NCI-H1436 treated with DMSO at 0.1 percent for 48 hours (cell line): ENCODE measurements at places on chromosomes 16 and 17.

DNA sequence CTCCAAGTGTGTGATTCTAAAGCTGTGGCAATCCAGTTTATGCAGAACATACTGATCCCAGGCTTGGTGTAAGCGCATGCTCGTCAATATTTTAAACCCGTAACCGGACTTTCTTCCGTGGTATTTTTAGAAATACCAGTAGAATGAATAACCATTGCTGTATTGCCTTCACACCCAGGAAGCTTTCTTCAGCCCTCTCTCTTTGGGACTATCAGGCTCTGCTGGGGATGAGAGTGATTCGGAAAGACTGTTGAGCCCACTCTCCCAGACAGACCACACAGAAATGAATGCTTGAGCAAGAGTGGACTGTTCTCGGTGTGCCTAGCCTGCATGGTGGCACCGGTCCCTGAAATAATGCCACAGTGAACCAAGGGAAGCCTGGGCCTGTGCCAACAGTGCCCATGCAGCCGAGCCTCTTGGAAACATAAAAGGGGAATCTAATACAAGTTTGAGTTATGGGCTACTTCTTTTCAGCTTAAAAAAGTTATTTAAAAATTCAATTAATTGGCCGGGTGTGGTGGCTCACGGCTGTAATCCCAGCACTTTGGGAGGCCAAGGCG, 89.9 kb upstream of the ELAC2 start:
- DNase-seq = no peak

- DNase-seq = no peak
These were observed 1.4 kb downstream of the DHX33 start for GRCh38 chr17:5467416-5467815.

DNA sequence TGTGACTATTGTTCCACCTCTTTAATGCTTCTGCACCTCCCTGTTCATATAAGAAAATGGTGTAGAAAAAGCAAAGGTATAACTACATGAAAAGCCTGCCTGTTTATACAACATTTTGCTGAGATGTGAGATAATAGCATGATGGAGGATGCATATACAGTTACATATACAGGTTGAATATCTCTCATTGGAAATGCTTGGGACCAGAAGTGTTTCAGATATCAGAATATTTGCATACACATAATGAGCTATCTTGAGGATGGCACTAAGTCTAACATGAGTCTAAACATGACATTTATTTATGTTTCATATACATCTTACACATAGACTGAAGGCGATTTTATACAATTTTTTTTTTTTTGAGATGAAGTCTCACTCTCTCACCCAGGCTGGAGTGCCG, 5.7 kb upstream of the WSB1 start:
- DNase-seq = no peak

- DNase-seq = no peak
These were observed 1.7 kb upstream of the RAB11FIP4 start for GRCh38 chr17:31389657-31390381.

- no peak for DNase-seq
These were observed 44.4 kb upstream of the SCNN1B start for GRCh38 chr16:23257682-23258081.

GRCh38 chr17:18856570-18856915, 1.4 kb upstream of the PRPSAP2 start:
- DNase-seq = no peak
